ENCODE measurements at places on chromosomes 3 and 15. TPM values are rescaled to one million over a fixed set of nuclear protein-coding genes. Genes with fewer than 3 reads are reported as not detected.

ERICH6 gene
- total RNA-seq: not detected

- H3K36me3 ChIP-seq: peaks cover 95% of the 10 kb centered on the region
- no peak for DNase-seq
- no peaks in the 10 kb centered on the region for H3K27me3 ChIP-seq
- H3K4me1 ChIP-seq: no peaks in the 10 kb centered on the region
- H3K27ac ChIP-seq: no peak overlapping the region
These were observed 33.9 kb downstream of the RLBP1 start for GRCh38 chr15:89187301-89187985.

- no peak for DNase-seq
- no peaks in the 10 kb centered on the region for H3K36me3 ChIP-seq
- no peak overlapping the region for H3K4me3 ChIP-seq
These were observed 18.6 kb downstream of the ALPK3 start for GRCh38 chr15:84835661-84836337.

GRCh38 chr3:54861248-54862067 lies 66.4 kb downstream of the LRTM1 start:
- H3K4me3 ChIP-seq: no peak overlapping the region
- peaks cover 8% of the 10 kb centered on the region for H3K4me1 ChIP-seq
- no peak overlapping the region for H3K27ac ChIP-seq
- no peaks in the 10 kb centered on the region for H3K27me3 ChIP-seq
- no peaks in the 10 kb centered on the region for H3K36me3 ChIP-seq

- no peak for DNase-seq
- H3K36me3 ChIP-seq: no peaks in the 10 kb centered on the region
- H3K27me3 ChIP-seq: no peaks in the 10 kb centered on the region
- no peak overlapping the region for H3K4me3 ChIP-seq
These were observed 263.7 kb upstream of the LMCD1 start for GRCh38 chr3:8237893-8238292.

SMCO1 gene
- total RNA-seq: not detected

- H3K27ac ChIP-seq: no peak overlapping the region
- H3K27me3 ChIP-seq: no peaks in the 10 kb centered on the region
- DNase-seq: no peak
- no peak overlapping the region for H3K4me3 ChIP-seq
- H3K36me3 ChIP-seq: no peaks in the 10 kb centered on the region
These were observed 254.2 kb downstream of the ZBTB20 start for GRCh38 chr3:114892880-114893279.

DNA sequence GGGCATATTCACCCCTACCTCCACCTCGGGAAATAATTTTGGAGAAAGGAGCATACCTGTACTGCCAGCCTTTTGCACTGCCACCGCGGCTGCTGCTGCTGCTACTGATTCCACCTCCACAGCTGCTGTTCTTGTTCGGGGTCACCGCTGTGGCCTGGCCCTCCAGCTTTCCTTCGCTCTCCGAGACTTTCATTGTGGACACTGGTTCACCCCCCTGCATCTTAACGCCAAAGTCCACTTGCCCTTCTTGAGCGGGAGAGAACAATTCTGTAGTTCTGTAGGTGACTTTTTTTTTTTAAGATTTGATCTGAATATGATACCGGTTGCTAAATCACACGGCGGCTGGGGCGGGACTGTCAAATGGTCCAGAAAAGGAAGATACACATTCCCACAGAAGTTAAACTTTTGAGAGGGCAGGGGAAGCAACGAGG lies 701 bp downstream of the OSBPL11 start:
- no peaks in the 10 kb centered on the region for H3K36me3 ChIP-seq
- peaks cover 20% of the 10 kb centered on the region for H3K4me1 ChIP-seq
- DNase-seq: no peak
- H3K27ac ChIP-seq: peak overlapping the region; percentile 97
- peak overlapping the region; percentile 93 for H3K4me3 ChIP-seq
- H3K27me3 ChIP-seq: no peaks in the 10 kb centered on the region

- H3K27me3 ChIP-seq: no peaks in the 10 kb centered on the region
- no peak overlapping the region for H3K4me3 ChIP-seq
These were observed 11.3 kb downstream of the CX3CR1 start for GRCh38 chr3:39268549-39268900.

- H3K4me3 ChIP-seq: no peak overlapping the region
- no peaks in the 10 kb centered on the region for H3K36me3 ChIP-seq
- DNase-seq: no peak
- H3K27ac ChIP-seq: peak overlapping the region; percentile 6
- H3K27me3 ChIP-seq: no peaks in the 10 kb centered on the region
These were observed 68.9 kb upstream of the NR2F2 start for GRCh38 chr15:96261575-96262034.

ZMYND10 gene
- total RNA-seq: not detected

GRCh38 chr15:47027322-47027946 lies 689.9 kb upstream of the SEMA6D start:
- H3K27ac ChIP-seq: no peak overlapping the region
- no peak for DNase-seq
- no peaks in the 10 kb centered on the region for H3K4me1 ChIP-seq
- H3K4me3 ChIP-seq: no peak overlapping the region
- H3K36me3 ChIP-seq: no peaks in the 10 kb centered on the region

DNA sequence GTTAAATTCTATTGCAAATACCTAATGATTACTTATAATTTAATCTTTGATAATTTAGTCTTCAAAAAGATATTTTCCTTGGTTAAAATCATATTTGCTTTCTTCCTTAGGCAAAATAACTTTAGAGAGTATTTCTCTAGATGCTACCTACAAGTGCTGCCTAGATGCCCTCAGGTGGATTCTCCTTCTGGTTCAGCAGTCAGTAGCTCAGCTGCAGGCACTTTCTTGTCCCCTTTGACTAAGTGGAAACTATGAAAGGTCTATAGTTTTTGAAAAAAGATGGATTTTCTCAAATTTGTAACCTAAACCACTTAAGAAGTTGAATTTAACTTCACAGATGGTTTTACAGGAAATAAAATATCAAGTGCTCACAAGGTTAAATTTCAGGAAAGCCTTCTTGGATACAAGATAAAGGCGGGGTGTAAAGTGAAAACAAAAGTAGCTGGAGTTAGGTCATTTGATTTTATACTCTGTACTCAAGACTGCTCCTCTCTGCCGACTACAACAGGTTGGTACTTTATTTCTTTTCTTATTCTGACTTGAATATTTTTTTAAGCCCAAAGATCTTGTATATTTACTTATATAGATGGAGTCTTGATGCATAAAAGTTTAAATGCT lies at the start of gene ACKR4:
Gene ACKR4, plus strand, starts transcription at position 455 of the 618 bp plus-strand sequence. CDS start 3,128 bp downstream, outside the sequence.
- H3K36me3 ChIP-seq: no peaks in the 10 kb centered on the region
- H3K27ac ChIP-seq: peak within 1 kb of the TSS; percentile 5
- H3K4me3 ChIP-seq: no peak within 1 kb of the TSS
- no peak for DNase-seq
- no peaks in the 10 kb centered on the region for H3K27me3 ChIP-seq

LYZL4 gene
- not detected for total RNA-seq

DNA sequence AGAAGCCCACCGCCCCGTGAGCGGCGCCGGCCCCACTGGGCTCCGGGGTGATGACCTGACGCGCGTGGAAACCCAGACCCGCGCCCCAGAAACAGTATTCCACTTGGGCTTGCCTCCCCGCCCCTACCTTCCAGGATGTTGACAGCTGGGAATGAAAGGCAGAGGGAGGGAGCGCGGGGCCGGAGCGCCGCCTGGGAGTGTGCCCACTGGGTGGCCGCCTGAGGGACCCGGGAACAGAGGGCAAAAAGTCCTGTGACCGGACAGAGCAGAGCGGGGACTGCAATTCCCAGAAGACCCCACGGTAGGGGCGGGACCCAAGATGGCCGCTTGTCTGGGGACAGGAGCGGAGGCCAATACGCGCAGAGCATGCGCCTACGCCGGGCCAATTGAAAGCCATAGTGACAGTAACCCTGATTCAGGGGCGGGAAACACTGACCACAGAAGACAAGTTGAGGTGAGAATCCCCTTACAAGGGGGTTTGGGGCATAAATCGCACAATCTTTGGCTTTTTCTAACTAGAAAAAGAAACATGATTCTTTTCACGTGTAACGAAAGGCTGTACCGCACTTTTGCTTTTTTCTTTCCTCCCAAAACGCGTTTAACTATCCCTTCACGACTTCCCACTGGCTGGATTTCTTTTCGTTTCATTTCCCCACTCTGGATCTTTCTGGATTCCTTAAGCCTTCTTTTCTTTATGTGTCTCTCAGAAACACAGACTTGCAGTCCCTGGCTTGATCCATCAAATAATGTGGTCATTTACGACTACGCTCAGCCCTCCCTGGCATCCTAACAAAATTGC lies at the start of gene FHIT:
Gene FHIT, minus strand, starts transcription at position 279 of the 799 bp plus-strand sequence.
- no peaks in the 10 kb centered on the region for H3K27me3 ChIP-seq
- H3K36me3 ChIP-seq: no peaks in the 10 kb centered on the region
- H3K27ac ChIP-seq: peak within 1 kb of the TSS; percentile 72
- peak within 1 kb of the TSS; percentile 79 for H3K4me3 ChIP-seq
- no peaks in the 10 kb centered on the region for H3K4me1 ChIP-seq

RTP2 gene
- total RNA-seq: not detected

CSNK1G1 gene
- 15.0 TPM for total RNA-seq

GRCh38 chr15:49467746-49468480 lies 44.9 kb downstream of the FGF7 start:
- peaks cover 4% of the 10 kb centered on the region for H3K4me1 ChIP-seq
- H3K36me3 ChIP-seq: no peaks in the 10 kb centered on the region
- DNase-seq: no peak
- no peak overlapping the region for H3K4me3 ChIP-seq
- H3K27ac ChIP-seq: no peak overlapping the region

DNA sequence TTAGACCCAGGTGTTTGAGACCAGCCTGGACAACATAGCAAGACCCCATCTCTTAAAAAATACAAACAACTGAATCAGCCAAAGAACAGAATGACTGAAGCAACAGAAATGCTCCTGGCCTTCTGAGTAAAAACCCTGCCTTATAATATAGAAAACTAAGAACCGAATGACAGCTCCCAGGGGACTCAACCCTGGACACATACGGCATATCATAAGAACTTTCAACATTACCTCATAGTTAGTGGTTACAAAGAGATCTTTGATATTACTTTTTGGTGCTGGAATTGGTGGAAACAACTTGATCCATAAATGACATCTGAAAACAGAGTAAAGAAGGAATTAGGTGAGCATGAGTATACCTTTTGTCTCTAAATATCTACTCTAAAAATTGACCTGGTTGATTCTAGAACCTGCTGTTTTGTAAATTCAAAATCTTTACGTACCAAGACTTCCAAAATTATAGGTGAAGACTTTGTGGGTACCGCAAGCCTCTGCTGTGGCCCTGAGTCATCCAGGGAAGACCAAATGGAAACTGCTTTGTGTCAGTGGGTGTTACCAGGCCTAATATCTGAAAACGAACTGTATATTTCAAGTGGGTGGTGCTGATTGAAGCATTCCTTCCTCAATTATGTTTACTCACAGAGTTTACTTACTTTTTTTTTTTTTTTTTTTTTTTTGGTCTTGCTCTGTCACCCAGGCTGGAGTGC lies 35.5 kb downstream of the IL5RA start:
- no peaks in the 10 kb centered on the region for H3K4me1 ChIP-seq
- H3K4me3 ChIP-seq: no peak overlapping the region
- H3K27ac ChIP-seq: no peak overlapping the region
- no peaks in the 10 kb centered on the region for H3K36me3 ChIP-seq
- DNase-seq: no peak

GRCh38 chr3:8983591-8983990 lies 20.3 kb upstream of the RAD18 start:
- H3K36me3 ChIP-seq: no peaks in the 10 kb centered on the region
- no peak overlapping the region for H3K27ac ChIP-seq
- H3K27me3 ChIP-seq: no peaks in the 10 kb centered on the region
- DNase-seq: no peak

DNA sequence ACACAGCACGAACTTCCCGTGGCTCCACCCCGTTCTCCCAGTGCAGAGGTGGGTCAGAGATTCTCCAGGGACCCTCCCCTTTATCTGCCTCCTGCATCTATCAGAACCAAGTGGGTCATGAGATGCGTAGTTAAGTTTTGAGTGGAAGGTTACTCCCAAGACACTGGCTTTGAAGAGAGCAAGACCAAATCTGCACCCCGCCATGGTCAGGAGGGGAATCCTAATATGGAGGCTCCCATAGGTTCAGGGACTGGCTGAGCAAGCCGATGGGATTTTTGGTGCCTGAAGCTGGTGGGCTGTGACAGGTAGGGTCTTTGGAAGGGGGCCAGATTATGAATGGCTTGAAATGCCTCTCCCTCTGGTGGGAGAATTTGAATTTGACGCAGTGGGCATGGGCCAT lies 207.0 kb upstream of the NR2E3 start:
- no peaks in the 10 kb centered on the region for H3K36me3 ChIP-seq
- no peaks in the 10 kb centered on the region for H3K27me3 ChIP-seq
- DNase-seq: no peak
- no peak overlapping the region for H3K4me3 ChIP-seq

NUSAP1 gene
- total RNA-seq: 47.7 TPM

- no peaks in the 10 kb centered on the region for H3K36me3 ChIP-seq
- peak overlapping the region; percentile 76 for H3K27ac ChIP-seq
- DNase-seq: no peak
- H3K27me3 ChIP-seq: no peaks in the 10 kb centered on the region
- peak overlapping the region; percentile 96 for H3K4me3 ChIP-seq
These were observed 819 bp downstream of the NEK4 start for GRCh38 chr3:52769786-52770455.

GRCh38 chr3:67529337-67529736 lies 125.1 kb downstream of the SUCLG2 start:
- H3K27ac ChIP-seq: no peak overlapping the region
- H3K36me3 ChIP-seq: no peaks in the 10 kb centered on the region
- DNase-seq: no peak
- no peaks in the 10 kb centered on the region for H3K27me3 ChIP-seq
- H3K4me1 ChIP-seq: no peaks in the 10 kb centered on the region

CERS3 gene
- 93.0 TPM for total RNA-seq

- no peak overlapping the region for H3K27ac ChIP-seq
- H3K36me3 ChIP-seq: no peaks in the 10 kb centered on the region
- H3K4me3 ChIP-seq: no peak overlapping the region
- DNase-seq: no peak
- no peaks in the 10 kb centered on the region for H3K4me1 ChIP-seq
These were observed 638.3 kb downstream of the NTRK3 start for GRCh38 chr15:87618203-87618725.

Data from esophagus squamous epithelium (tissue), 5 donors.